Foreskin keratinocyte (primary cell): ENCODE measurements at places on chromosomes 1 and 21. TPM values are rescaled to one million over a fixed set of nuclear protein-coding genes. Genes with fewer than 3 reads are reported as not detected.

DNA sequence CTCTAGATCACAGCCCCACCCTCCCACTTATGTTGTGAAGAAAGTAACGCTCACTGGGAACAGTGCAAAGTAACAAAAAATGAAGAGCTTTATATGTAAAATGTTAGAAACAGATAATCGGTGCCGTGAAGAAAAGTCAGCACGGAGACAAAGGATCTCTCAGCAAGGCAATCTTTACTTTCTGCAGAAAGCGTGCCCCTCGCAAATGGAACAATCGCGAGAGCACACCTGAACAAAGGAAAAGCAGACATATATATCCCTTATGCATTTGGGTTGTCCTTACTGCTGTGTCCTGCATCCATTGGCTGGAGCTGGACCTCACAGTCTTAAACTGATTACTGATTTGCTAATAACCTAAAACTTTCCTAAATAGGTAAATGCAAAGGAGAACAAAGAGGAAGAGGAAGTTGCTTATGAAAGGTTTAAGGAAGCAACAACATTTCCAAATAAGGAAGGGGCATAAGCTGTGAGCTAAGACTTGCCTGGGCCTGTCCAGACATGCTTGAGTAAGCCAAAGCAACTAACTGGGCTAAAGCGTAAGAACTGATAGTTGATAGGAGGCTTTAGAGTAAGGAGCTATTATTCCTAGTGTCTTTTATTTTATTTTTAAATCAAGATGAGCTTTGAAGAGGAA is 89.7 kb downstream of the GTF2B start:
- DNase-seq = peak; percentile 80

DNA sequence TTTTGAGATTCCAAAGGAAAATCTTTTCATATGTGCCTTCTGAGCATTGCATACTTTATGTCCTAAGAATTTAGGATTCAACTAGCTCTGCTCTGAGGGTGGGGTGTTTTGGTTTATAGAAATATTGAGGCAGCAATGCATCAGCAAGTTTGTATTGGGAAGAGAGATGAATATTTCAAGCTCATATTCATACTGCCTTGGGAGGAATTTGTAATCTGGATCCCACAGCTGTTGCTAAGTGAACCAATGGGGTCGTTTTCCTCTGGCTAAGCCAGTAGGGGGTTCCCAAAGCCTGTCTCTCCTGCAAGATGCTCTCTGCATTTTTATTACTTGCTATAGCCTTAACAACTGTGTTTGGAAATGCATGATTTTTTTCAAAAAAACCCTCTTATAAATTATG is 130.6 kb downstream of the SNX7 start:
- DNase-seq = no peak

- no peak for DNase-seq
Observed at GRCh38 chr1:50631161-50631560, 207.9 kb upstream of the DMRTA2 start.

DNA sequence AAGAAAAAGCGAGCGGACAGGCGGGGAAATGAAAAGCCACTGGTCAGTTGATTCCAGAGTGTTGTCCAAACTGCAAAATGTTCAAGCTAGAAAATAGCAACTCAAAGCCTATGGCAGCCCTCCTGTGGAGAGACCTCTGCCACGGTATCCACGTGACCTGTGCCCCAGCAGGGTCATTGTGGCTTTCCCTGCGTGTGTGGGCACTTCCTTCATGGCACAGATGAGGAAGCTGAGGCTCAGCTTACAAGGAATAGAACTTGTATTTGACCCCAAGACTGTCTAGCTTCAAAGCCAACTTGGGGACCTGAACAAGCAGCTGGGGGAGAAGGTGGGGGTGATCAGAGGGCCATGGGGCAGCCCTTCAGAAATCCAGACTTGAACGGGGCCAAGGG is 15.6 kb upstream of the PLEKHG5 start:
- DNase-seq = no peak

DNA sequence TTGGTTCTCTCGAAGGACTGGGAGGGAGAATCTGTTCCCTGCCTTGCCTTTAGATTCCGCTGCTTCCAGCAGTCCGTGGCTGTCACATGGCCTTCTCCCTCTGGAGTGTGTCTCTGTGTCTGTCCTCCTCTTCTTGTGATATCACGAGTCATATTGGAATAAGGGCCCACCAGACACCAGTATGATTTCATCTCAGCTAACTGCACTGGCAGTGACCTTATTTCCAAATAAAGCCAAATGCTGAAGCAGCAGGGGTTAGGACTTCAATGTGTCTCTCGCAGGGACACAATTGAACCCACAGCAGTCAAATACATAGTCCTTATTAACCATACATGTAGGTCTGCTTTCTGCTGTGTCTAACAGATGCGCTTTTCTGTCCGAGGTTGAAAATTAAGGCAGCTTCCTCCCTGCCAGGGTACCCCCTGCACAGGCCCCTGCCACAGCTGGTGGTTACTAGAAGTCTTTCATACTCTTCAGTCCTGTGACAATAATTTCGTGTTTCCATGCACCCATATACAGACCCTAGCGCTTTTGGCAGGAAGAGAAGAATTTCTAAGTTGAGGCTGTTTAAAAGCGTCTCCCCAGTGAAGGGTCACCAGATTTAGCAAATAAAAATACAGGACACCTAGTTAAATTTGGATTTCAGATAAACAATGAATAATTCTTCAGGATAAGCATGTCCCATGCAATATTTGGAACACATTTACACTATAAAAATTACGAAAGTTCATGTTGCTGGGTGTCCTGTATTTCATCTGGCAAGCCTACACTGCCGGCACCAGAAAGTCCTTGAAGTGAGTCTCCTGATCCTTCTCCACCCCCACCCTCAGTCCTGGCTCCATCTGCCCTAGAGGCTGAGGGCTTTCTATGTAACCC is 182.1 kb downstream of the ETS2 start:
- DNase-seq = no peak

DNA sequence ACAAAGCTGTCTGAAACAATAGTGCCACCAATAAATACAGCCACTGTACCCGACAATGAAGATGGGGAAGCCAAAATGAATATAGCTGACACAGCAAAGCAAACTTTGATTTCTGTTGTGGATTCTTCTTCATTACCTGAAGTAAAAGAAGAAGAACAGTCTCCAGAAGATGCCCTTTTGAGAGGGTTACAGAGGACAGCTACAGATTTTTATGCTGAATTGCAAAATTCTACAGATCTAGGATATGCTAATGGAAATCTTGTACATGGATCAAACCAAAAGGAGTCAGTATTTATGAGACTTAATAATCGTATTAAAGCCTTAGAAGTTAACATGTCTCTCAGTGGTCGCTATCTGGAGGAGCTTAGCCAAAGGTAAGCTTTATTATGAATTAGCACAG is 56.6 kb downstream of the SUCO start:
- no peak for DNase-seq

GRCh38 chr1:48670234-48671020 is 106.3 kb downstream of the BEND5 start:
- DNase-seq = no peak

SPRR3 gene
- 0.22 and 0.35 TPM in 2 replicates for polyA plus RNA-seq

TMEM79 gene
- 5.2 and 5.3 TPM in 2 replicates for polyA plus RNA-seq

CFAP45 gene
- 1.1 and 1.3 TPM in 2 replicates for polyA plus RNA-seq
